MCF 10A (cell line): ENCODE measurements at places on chromosomes 16 and 17. TPM values are rescaled to one million over a fixed set of nuclear protein-coding genes. Genes with fewer than 3 reads are reported as not detected.

EPX gene
- total RNA-seq: not detected in 2 replicates

TMEM92 gene
- 1.1 and 1.5 TPM in 2 replicates for total RNA-seq

SLC25A10 gene
- total RNA-seq: 5.1 and 9.5 TPM in 2 replicates

DNA sequence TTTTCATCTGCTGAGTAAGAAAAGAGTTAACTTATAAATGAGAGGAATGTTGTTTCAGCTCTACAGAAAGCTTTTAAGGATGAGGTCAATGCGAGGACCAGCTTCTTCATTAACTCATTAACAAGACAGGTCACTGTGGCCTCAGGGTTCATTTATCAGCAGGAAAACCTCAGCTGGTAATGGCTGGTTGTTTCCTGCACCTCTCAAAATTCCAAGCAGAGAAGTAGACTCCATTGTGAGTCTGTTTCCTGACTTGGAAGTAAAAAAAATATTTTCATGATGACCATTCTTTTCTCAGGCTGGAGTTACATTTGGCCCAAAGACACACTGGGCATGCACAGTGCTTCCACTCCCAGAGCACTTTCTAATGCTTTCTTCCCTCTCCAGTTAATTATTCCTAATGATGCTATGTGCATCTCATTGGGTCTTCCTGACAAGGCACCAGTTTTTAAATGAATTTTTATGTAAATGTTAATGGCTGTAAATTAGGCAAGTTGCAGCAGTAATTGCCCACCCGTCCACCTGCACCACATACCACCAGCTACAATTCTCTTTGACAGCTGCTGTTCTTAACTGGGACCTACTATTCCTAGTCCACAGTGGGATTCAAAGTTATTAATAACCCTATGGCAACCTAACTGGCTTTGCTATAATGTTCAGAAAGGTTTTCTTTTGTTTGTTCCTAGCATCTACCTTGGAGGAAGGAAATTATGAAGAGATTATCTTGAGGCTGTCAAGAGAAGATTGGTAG, 89.5 kb upstream of the BCAR1 start:
- DNase-seq: no peak

- DNase-seq: no peak
Observed at GRCh38 chr17:8841844-8842243, 25.6 kb downstream of the PIK3R6 start.

DNA sequence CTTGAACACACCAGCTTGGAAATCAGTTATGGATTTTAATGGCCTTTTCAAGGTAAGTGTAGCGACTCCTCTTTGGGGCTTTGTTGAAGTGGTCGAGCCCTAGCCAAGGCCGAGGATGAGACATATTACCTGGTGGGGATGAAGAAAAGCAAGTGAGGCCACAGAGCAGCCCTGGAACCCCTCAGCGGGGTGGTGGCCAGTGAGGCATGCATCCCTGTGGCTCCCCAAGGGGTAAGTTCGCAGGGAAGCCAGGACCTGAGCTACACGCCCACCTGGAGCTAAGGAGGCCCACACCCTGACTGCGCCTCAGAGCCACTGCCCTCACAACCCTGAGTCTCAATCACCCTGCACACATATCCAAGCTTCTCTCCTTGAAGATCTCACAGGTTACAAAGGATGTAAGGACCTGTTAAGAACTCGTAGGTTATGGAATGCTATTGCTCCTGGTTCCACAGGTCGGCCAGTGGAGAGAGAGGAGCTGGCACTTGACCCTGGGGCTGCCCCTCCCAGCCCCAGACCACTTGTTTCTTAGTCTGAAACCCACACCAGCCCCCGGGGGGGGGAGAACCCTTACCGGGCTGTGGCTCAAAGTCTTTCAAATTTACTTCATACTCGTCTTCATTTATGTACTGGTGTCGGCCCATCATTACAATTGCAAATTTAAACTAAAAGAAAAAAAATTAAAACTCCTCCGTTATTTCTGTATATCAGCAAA, 12.0 kb downstream of the LITAFD start:
- no peak for DNase-seq
